Right hindlimb (tissue), 1 donor: ENCODE measurements at places on chromosomes 1 and 21.

DNA sequence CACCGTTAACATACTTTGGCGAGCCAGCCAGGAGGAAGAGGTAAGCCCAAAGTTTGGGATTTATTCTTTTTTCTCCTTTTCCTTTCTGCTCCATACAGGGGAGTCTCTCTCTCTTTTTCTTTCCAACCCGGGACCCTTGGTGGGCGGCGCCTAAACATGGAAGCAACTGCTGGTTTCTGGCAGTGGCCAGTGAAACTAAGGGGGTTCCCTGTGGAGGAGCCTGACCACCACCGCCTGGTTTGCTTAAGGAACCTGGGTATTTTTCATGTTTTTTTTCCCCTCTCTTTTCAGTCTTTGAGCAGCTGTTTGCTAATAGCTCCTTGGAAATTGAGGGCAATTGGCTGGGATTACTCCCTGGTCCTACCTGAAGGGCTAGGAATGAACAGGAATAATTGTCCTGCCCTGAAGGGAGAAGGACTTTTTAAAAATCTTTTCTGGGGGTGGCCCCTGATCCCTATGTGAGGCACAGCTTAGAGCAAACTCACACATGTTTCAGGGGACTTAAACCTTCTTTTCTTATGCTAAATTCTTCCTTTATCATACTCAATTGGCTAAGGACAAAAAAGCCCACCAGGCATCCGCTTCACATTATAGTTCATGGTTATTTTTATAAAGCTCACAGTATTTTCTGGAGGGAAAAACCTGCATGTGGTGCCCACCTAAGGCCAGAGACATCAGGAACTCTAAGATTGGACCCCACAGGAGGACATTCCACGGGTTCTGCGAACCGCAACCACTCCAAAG, 61.3 kb upstream of the PLD5 start:
- DNase-seq: no peak

DNA sequence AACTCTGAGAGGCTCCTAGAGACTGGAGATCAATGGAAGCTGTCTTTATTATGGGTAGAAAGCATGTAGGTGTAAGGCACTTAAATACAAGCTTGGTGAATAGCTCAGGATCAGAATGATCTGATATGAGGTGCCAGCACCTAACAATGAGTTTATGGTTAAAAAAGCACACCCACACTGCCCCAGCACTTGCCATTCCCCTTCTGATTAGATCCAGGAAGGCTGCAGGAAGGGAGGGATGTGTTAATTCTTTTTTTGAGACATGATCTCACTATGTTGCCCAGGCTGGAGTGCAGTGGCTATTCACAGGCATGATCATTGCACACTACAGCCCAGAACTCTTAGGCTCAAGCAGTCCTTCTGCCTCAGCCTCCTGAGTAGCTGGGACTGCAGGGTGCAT, 71.8 kb upstream of the IVNS1ABP start:
- DNase-seq: no peak

- no peak for DNase-seq
These were observed 249.4 kb downstream of the NPHP4 start for GRCh38 chr1:5742801-5743200.

GRCh38 chr1:156625436-156626078, 6.3 kb downstream of the HAPLN2 start:
- DNase-seq: peak; percentile 62

DNA sequence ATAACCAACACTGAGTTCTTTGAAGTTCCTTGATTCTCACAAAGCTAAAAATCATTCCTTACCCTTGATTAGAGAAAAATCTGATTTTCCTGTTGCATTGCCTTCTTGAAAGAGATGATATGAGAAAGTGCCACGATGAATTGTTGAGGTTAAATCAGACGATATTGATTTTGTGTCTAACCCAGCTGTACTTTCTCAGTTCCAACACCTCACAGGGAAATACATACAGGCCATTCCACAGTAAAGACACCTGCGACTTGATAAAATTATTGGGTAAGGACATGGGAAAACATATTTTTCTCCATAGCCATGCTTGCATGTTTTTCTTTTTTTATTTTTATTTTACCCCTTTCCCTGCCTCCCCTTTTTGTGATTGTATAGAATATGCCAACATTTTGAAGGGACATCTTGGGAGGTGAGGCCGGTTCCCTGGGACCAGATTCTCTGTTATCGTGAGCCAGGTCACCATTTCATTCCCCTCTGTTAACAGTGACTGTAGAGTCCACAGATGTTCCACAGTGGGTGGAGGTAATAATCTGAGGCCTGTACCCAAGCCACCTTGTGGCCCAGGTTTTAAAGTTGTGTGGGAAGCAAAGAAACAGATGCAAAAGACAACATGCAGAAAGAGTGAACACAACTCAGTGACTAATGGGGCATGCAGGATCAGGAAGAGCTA, 255.4 kb upstream of the ST6GALNAC5 start:
- no peak for DNase-seq

GRCh38 chr21:25396135-25396711, 211.1 kb downstream of the MRPL39 start:
- no peak for DNase-seq

- DNase-seq: no peak
These were observed 139.4 kb upstream of the RAB4A start for GRCh38 chr1:229131243-229132105.

- no peak for DNase-seq
These were observed 26.9 kb downstream of the IGSF21 start for GRCh38 chr1:18134324-18135046.

- no peak for DNase-seq
These were observed 9.2 kb downstream of the POU3F1 start for GRCh38 chr1:38037221-38037939.

DNA sequence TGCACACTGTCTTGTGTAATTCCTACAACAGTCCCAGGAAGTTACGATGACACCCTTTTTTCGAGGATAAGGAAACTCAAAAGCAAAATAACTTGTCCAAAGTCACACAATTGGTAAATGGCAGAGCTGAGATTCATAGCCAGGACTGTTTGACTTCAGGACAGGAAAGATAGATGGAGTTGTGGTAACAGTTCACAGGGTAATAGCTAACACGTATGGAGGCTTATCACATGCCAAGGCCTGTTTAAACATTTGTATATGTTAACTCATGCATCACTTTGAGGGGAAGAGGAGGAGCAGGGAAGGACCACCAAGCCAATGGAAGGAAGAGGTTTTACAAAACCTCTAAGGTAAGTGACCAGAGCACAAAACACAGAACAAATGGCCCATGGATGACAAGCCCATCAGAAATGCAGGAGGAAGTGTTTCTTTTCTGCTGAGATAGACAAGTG, 2.8 kb downstream of the DHCR24 start:
- DNase-seq: no peak

DNA sequence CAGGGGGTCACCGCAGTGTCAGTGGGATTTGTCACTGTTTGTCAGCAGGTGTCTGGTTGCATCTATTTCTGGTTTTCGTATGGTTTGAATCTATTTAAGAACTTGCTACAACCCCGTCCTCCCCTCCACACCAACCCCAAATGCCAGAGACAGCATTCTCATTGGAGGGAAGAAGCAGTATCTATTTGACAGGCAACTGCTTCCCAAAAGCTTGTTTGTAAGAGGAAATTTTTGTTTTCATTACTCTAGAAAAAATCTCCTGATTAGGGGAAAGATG, 54.4 kb downstream of the NR5A2 start:
- DNase-seq: no peak

GRCh38 chr1:94514095-94514727, 27.3 kb downstream of the F3 start:
- DNase-seq: no peak

- DNase-seq: no peak
These were observed 509.8 kb upstream of the ADAMTS5 start for GRCh38 chr21:27476696-27477095.

DNA sequence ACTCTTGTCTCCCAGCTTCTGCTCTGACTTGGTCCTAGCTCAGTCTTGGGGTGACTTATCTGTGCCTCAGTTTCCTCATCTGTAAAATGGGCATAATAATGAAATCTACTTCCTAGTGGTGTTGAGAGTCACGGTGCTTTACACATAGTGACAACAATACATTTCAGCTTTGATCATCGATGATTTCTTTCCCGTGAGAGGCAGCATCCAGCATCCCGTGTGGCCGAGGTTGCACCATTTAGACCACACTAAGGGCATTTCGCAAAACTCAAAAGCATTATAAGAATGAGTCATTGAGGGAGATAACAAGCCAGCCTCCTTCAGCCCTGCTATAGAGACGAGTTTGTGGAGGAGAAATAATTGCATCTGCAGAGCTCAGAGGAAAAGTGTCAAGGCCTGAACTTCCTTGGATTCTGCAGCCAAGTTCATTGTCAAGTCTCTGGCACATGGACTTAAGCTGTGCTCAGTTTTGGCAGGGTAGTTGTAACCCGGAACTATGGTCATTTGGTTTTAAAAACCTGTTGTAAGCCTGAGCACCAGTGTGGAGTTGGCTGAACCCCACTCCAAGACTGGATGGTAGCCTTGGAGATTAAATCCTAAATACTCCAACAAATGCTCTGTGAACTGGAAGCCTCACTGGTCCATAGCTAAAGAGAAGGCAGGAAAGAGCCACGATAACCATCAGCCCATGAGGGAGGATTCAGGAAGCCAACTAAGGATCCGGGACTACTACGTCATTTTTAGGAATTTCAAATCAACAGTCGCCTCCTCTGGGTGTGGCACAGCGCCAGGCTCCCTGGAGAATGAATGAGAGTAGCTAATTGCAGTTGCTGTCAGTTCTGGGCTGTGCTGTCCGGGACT, 64.2 kb downstream of the TCP10L start:
- DNase-seq: peak; percentile 82

DNA sequence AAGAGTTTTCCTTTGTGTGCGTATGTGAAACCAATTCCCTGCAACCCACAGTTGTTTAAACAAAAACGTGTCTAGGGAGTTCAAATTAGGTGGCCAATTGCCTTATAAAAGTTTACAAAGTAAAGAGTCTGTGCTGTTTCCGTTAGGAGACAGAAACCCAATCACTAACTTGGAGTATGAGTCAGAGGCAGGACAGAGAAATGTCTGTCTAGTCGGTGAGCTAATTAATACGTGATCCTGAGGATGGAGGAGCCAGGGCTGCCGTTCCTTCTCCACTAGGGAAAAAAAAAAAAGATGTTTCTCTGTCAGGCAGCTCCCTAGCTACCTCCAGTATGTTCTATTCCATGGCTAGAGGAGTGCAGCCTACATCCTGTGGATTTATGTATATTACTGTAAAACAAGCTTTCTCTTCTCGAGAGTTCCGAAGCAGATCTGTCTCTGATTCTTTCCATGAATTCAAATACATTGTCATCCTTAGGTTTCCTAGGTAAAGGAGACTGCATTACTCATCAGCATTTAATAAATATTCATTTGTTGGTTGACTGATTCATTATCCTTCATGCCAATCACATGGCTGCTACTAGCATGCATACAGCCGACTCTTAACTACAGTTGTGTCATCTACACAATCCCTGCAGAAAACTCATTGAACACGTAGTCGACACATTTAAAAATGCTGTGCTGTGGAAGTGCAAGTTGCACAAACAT, 430.6 kb downstream of the KIF26B start:
- DNase-seq: peak; percentile 17

DNA sequence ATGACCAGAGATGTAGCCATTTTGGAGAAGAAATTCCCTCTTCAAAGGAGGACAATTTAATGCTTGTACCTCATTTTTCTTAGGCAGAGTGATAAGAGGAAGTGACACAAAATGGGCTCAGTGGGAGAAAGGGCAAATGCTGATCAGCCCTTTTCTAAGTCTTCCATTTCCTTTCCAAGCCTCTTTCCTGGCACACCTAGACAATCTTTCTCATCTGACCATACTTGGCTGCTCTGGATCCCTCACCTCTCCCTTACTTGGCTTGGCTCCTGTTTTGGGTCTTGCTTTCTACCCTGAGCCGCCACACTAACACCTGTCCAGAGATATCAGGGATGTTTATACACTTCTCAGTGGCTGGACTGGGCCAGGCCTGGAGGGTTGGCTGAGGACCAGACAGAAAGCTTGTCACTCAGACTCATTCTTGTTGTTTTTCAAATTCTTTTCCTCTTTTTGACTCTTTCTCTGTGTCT, 13.1 kb downstream of the TXNIP start:
- DNase-seq: peak; percentile 55

DNA sequence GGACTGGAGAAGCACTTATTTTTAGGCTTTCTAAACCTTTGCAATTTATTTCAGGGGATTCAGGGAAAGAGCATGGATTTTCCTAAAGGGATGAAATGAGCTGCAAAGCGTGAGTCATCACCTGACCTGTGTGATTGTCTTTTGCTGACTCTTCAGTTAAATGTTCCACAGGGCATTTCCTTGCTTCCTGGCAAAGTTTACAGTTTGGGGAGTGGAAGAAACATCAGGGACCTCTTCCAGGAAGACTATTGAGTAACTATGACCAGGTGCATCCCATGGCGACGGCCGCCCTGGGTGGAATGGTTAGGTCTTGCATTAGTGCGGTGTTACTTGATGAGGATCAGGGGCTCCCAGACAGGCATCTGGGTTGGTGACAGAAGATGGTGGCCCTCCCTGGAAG, 79.5 kb upstream of the SIPA1L2 start:
- peak; percentile 31 for DNase-seq

DNA sequence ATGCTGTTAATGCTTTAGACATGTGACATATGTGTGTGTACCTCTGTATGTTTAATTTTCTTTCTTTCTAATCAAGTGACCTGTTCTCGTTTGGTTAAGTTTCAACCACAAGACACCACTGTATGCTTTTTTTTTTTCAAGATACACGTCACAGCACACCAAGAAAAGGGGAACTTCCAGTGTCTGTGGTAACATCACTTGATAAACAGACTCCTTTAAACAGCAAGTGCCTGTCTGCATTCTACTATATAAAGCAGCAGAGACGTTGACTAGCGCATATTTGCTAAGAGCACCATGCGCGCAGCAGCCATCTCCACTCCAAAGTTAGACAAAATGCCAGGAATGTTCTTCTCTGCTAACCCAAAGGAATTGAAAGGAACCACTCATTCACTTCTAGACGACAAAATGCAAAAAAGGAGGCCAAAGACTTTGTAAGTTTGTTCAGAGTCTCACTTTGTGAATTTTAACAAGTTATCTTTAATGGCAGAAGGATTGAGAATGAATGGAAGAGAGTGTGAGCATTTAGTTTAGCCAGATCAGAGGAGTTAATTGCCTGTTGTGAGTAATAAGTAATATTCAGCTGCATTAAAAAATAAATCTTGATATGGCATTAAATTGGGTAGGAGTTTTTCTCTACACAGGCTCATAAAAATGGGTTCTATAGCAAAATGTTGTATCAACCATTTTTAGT, at the start of gene RGS1:
Gene RGS1, plus strand, starts transcription at position 275 of the 691 bp plus-strand sequence. Its CDS starts 20 bp downstream, at position 295.
- DNase-seq: no peak

DNA sequence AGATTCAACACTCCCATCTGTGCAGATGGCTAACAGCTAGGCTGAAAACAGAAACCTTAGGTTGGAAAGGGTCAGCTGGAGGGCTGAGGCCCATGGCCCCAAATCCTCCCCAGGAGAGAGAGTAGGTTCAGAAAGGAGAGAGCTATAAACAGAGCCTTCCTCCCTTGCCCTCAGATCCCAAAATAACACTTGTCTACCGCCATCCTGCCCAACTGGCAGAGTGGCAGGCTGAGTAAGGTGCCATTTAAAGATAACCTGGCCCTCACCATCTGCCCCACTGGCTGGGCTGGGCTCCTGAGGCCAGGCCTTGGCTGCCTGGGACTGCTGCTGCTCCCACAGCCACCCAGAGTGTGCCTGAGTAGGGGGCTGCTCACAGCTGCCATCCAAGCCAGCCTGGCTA, 4.3 kb upstream of the SHISA4 start:
- no peak for DNase-seq
